ENCODE measurements at places on chromosomes 2 and 18.
A peak's percentile ranks its signal among the peaks of the same experiment; 100 is the strongest.

GRCh38 chr2:152071092-152071491 lies 27.8 kb downstream of the CACNB4 start:
- no peaks in the 10 kb centered on the region for H3K36me3 ChIP-seq
- peaks cover 9% of the 10 kb centered on the region for H3K27me3 ChIP-seq

DNA sequence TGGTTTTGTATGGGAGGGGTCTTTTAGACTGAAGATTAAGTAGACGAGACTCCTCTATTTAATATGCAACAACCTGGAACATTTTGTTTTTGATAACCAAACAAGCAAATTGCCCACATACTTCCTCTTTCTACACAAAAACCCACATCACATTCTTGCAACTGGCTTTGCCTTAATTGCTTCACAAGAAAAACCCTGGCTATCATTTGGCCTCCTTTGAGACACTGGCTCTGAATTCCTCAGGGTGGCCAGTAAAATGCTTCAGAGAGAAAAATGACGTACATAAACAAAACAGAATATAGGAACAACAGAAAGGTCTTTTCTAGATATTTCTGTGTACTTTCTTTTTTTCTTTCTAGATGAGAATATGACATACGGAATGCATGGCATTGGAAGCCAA lies 103.0 kb downstream of the TRIB2 start:
- H3K36me3 ChIP-seq, result no peaks in the 10 kb centered on the region
- no peak for DNase-seq
- H3K27me3 ChIP-seq, result peaks cover 26% of the 10 kb centered on the region
- H3K4me1 ChIP-seq, result peaks cover 5% of the 10 kb centered on the region

GRCh38 chr2:171893196-171893823 lies 734 bp downstream of the SLC25A12 start:
- DNase-seq, result no peak
- H3K4me3 ChIP-seq, result peak overlapping the region; percentile 98
- H3K36me3 ChIP-seq, result peaks cover 7% of the 10 kb centered on the region

DNA sequence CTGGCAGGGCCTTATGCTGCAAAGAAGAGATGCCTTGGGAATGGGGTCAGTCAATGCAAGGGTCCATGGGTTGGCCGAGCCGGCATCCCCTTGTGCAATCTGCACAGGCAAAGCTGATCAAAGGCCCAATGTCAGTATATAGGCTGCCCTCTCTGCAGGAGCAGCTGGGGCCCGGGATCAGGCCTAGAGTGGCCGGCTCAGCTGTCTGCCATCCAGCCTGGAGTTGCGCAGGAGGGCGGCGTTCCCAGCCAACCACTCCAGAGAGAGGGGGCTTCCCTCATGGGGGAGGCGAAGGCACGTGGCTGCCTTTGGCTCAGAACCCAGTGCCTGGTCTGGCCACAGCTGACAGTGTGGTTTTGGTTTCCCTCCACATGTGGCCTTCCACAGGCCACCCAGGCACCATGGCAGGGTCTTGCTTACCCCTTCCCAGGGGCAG lies 3.9 kb downstream of the INPP5D start:
- peaks cover 72% of the 10 kb centered on the region for H3K36me3 ChIP-seq
- peak overlapping the region; percentile 85 for H3K4me3 ChIP-seq
- H3K4me1 ChIP-seq, result peaks cover 70% of the 10 kb centered on the region

- H3K4me1 ChIP-seq, result no peaks in the 10 kb centered on the region
- H3K4me3 ChIP-seq, result no peak overlapping the region
- no peaks in the 10 kb centered on the region for H3K36me3 ChIP-seq
- peaks cover 3% of the 10 kb centered on the region for H3K27me3 ChIP-seq
- H3K27ac ChIP-seq, result no peak overlapping the region
- DNase-seq, result no peak
Measured at GRCh38 chr2:204343685-204344084, 201.6 kb upstream of the PARD3B start.

DNA sequence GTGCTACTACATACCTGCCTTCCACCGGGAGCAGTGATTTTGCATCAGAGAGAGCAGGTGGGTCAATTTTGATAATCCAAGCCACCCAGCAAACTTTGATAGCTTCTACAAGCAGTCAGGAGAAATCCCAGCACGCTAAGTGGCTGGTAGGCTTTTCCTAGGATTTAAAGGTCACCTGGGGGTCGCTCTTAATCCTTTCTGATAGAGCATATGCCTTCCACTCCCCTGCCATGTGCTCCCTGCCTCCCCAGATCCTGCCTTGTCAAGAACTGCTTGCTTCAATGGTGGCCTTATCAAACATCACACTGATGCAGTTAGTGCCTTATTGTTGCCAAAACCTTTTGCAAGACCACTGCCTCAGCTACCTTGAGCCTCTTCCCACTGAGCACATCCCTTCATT lies 462.3 kb upstream of the MEX3C start:
- no peak overlapping the region for H3K27ac ChIP-seq
- no peak for DNase-seq
- no peaks in the 10 kb centered on the region for H3K36me3 ChIP-seq
- H3K4me3 ChIP-seq, result no peak overlapping the region
- H3K4me1 ChIP-seq, result no peaks in the 10 kb centered on the region

DNA sequence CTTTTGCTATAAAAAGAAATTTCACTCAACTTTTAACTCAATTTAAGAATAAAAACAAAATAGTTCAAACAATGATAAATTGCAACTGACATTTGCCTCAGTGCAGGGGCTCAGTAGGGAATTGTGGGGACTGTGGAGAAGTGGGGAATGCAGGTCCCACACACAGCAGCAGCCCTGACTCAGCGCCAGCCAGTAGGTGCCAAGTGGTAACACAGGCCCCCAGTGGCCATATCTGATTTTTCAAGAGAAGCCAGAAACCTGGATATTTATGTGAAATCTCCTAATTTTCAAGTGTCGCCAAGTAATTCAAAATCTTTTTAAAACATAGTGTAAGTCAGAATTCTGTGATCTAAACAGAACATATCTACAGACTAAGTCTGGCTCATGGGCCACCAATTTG lies 186.3 kb downstream of the EN1 start:
- no peak overlapping the region for H3K27ac ChIP-seq
- DNase-seq, result no peak
- peaks cover 5% of the 10 kb centered on the region for H3K27me3 ChIP-seq
- no peaks in the 10 kb centered on the region for H3K36me3 ChIP-seq
- no peaks in the 10 kb centered on the region for H3K4me1 ChIP-seq
- H3K4me3 ChIP-seq, result no peak overlapping the region

DNA sequence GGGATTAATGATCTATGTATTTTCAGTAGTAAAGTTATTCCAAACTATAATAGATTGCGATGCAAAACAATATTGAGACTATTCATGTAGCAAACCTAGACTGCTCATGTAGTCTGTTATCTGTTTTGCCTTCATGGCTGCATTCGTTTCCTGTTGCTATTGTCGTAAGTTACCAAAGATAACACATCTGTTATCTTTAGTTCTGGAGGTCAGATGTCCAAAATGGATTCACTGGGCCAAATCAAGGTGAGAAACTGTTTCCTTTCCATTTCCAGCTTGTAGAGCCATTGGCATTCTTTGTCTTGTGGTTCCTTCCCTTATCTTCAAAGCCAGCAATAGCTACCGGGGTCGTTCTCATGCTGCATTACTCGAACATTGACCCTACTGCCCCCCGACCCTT lies 20.9 kb downstream of the ITGAV start:
- no peak overlapping the region for H3K4me3 ChIP-seq
- no peaks in the 10 kb centered on the region for H3K27me3 ChIP-seq
- H3K36me3 ChIP-seq, result peaks cover 5% of the 10 kb centered on the region
- peaks cover 2% of the 10 kb centered on the region for H3K4me1 ChIP-seq
- DNase-seq, result no peak

- no peaks in the 10 kb centered on the region for H3K27me3 ChIP-seq
- peaks cover 65% of the 10 kb centered on the region for H3K4me1 ChIP-seq
- H3K4me3 ChIP-seq, result peak overlapping the region; percentile 85
- no peak for DNase-seq
- peak overlapping the region; percentile 95 for H3K27ac ChIP-seq
Measured at GRCh38 chr2:233061591-233062450, 1.7 kb downstream of the INPP5D start.

DNA sequence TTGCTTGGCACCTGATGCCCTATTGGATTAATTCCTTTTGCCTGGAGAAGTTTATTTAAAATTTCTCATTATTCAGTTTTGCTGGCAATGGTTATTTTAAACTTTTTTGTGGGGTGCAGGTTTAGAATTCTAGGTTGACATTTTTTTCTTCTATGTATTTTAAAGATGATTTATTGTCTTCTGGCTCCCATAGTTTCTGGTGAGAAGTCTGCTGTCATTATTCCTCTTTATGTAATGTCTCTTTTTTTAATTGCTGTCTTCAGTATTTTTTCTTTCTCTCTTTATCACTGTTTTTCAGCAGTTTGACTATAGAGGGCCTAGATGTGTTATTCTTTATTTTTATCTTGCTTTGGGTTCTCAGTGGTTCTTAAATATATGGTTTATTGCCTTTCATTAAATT lies 182.2 kb upstream of the STON1 start:
- no peak overlapping the region for H3K27ac ChIP-seq
- H3K4me3 ChIP-seq, result no peak overlapping the region
- no peak for DNase-seq
- H3K27me3 ChIP-seq, result no peaks in the 10 kb centered on the region

- no peaks in the 10 kb centered on the region for H3K36me3 ChIP-seq
- no peak overlapping the region for H3K4me3 ChIP-seq
- no peaks in the 10 kb centered on the region for H3K27me3 ChIP-seq
Measured at GRCh38 chr2:11379558-11379957, 35.1 kb upstream of the ROCK2 start.

GRCh38 chr2:68463287-68463877 lies 3.7 kb downstream of the FBXO48 start:
- peaks cover 13% of the 10 kb centered on the region for H3K36me3 ChIP-seq
- H3K4me3 ChIP-seq, result no peak overlapping the region
- DNase-seq, result peak; percentile 27
- no peaks in the 10 kb centered on the region for H3K27me3 ChIP-seq
- H3K4me1 ChIP-seq, result peaks cover 29% of the 10 kb centered on the region

- no peak overlapping the region for H3K27ac ChIP-seq
- no peak overlapping the region for H3K4me3 ChIP-seq
- peaks cover 4% of the 10 kb centered on the region for H3K4me1 ChIP-seq
- DNase-seq, result no peak
- peaks cover 22% of the 10 kb centered on the region for H3K27me3 ChIP-seq
- H3K36me3 ChIP-seq, result no peaks in the 10 kb centered on the region
Measured at GRCh38 chr18:49612515-49613033, 50.7 kb downstream of the LIPG start.

DNA sequence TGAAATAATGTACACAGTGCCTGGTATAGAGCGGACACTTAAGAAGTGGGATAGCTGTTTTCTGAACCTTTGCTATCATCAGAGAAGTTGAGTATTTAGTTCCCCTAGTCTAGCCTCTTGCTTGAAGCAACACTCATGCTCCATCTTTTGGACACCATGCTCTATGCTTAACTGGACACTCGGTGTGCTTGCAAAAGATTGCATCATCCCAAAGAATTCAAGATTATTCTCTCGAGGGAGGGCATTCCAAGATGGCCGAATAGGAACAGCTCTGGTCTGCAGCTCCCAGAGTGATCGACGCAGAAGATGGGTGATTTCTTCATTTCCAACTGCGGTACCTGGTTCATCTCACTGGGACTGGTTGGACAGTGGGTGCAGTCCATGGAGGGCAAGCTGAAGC lies 143.9 kb upstream of the FSHR start:
- H3K36me3 ChIP-seq, result no peaks in the 10 kb centered on the region
- H3K4me3 ChIP-seq, result no peak overlapping the region
- no peaks in the 10 kb centered on the region for H3K27me3 ChIP-seq
- no peak for DNase-seq

DNA sequence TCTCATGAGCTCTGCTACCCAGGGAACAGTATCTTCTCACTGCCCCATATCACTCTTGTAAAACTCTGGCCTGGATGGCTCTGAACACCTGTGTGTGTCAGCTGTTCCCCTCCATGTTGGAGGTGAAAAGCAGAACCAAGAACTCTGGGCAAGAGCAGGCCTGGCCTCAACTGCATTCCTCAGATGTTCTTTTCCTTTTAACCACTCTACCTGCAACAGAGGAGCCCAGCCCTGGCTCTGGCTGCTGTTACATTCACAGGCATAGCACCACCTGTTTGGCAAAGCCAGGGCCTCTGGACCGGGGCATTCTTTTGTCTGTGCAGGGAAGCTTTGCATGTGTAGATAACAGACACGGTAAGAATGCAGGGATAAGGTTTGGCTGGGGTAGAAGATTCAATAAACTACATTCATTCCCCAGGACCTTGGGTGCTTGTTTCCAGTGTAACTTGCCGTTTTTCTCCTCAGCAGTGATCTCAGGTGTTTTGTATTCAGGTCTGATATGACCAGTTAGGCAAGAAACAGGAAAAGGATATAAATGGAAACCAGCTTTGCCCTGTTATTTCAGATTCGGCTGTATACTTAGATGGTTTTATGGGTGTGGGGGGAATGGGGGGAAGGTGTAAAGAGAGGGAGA lies 95.1 kb downstream of the SPTBN1 start:
- no peak for DNase-seq
- no peaks in the 10 kb centered on the region for H3K27me3 ChIP-seq
- no peak overlapping the region for H3K4me3 ChIP-seq
- H3K36me3 ChIP-seq, result peaks cover 2% of the 10 kb centered on the region

- peaks cover 28% of the 10 kb centered on the region for H3K4me1 ChIP-seq
- H3K27ac ChIP-seq, result no peak overlapping the region
- DNase-seq, result no peak
- no peaks in the 10 kb centered on the region for H3K36me3 ChIP-seq
Measured at GRCh38 chr2:72819501-72819900, 6.3 kb downstream of the EXOC6B start.

- H3K36me3 ChIP-seq, result no peaks in the 10 kb centered on the region
- H3K4me1 ChIP-seq, result no peaks in the 10 kb centered on the region
- H3K4me3 ChIP-seq, result no peak overlapping the region
- no peaks in the 10 kb centered on the region for H3K27me3 ChIP-seq
- no peak overlapping the region for H3K27ac ChIP-seq
- no peak for DNase-seq
Measured at GRCh38 chr2:197965756-197966155, 161.4 kb downstream of the PLCL1 start.

- peak overlapping the region; percentile 78 for H3K4me3 ChIP-seq
- peak overlapping the region; percentile 29 for H3K27ac ChIP-seq
- peak; percentile 2 for DNase-seq
- peaks cover 66% of the 10 kb centered on the region for H3K27me3 ChIP-seq
Measured at GRCh38 chr2:215436705-215437565, 1.1 kb upstream of the FN1 start.

DNA sequence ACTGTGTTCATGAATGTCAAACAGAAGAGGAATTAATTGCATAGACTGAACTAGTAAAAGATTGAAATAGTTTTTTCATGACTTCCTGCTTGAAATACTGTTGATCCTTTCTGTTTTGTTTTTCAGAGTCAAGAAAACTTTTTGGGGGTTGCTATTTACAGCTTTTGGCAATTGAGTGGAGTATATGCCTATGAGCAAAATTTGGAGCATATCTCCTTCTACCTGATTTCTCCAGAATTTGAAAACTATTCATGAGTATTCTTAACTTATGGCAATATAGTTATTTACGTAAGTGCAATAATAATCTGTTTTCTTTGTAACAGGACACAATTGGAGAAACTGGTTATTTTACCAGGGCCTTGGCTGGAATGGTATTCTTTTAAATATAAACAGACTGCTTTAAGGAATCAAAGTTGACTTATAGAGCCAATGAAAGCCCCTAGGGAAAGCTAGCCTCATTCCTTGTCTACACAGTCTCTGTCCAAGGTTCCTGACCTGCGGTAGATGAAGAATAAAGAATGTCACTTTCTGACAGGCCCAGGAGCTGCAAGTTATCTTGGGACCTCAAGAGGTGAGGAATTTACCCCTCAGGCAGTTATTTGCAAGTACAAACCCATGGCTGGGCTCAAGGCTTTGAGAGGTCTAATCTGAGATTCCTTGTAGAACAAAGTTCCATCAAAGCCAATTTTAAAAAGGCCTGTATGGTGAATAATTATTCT lies 193.5 kb upstream of the NDUFV2 start:
- no peaks in the 10 kb centered on the region for H3K36me3 ChIP-seq
- H3K4me1 ChIP-seq, result no peaks in the 10 kb centered on the region
- H3K27ac ChIP-seq, result no peak overlapping the region
- H3K4me3 ChIP-seq, result no peak overlapping the region
- H3K27me3 ChIP-seq, result peaks cover 16% of the 10 kb centered on the region
